ENCODE measurements at places on chromosomes 16 and 17.

DNA sequence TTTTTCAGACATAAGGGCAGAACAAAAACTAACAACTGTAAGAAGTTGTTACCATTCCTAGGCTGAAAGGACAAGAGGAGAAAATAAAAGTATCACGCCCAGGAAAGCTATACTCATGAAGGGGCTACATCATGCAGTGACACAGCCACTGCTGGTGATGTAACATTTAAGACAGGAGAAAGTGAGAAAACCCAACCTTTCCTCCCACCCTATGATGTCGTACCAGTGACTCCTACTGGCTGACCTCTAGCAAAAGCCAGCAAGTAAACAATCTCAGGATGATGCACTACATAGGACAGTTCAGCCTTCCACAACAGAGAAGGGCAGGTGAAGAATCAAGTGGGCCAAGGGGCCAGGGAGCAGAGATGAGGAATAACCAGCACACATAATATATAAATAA, 14.0 kb upstream of the OR1E2 start:
- peak; percentile 1 for DNase-seq

DNA sequence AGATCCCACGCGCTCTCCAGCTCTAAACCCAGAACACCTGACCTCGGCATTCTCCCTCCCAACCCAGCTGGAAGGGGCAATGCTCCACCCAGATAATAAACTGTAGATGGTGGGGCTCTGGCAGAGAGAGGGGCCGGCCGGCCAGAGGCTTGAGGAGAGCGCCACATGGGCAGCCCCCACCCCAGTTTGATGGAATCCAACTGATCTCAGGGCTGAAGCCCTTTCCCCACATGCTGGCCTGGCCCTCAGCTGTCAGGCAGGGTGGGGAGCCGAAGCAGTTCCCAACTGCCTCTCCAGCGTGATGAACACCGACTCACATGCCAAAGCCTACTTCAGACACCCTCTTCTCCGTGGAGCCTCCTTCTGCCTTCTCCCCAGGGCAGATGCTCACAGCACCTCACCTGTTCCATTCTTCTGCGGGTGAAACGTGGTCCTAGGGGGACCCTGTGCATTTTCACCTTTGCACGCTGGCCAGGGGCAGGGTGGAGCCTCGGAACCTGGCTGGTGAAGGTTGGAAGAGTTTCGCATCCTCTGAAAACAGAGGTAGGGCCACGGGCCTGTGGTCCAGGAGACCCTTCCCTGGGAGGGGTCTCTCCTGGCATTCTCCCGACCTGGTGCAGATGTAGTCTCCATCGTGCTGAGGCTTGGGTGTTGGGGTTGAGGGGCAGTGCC, 65.7 kb upstream of the ZNF469 start:
- no peak for DNase-seq

DNA sequence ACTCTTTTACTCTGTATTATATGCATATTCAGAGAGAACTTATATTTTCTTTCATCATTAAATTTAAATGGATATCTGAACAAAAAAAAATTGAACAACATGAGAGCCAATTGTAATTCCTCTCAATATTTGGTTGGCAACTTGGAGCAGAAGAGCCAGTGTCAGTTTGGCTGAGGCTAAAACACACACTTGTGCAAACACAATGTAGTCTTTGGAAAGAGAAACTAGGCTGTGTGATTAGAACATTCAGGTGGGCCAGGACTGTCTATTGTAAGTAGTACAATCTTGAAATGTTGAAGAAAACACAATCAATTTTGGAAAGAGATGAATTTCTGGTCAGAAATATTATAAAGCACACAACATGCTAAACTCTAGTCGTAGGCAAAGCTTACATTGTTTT, 17.0 kb downstream of the DCAF7 start:
- no peak for DNase-seq

DNA sequence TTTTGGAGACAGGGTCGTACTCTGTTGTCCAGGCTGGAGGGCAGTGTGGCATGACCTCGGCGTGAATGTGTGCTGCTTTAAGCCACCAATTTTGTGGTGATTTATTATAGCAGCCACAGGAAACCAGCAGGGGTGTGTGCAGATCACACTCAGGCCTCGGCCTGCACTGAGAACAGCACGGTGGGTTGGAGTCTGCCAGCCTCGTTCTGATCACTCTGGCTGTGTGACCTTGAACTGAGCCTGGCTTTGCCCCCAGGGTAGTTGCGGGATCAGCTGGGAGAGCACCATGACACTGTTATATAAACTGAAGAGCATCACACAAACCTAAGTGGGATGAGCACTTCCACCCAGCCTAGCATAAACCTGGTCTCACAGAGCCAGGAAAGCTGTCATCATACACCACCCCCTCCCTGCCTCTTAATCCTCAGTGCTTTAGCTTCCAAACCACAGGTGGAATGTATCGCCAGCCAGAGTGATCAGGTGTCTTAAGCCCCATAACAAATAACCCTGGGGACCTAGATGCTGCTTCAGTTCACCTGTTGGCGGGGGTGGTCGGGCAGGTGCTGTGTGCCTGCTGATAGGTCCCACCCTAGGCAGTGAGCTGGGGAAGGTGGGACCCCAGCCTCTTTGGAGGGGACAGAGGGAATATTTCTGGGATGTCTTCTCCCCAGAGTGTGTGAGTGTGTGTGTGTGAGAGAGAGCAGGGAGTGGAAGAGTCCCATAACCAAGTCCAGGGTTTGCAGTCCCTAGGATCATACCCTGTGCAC, 28.6 kb upstream of the NDRG4 start:
- DNase-seq: no peak

GRCh38 chr17:44581868-44582267, 24.6 kb downstream of the FZD2 start:
- no peak for DNase-seq

DNA sequence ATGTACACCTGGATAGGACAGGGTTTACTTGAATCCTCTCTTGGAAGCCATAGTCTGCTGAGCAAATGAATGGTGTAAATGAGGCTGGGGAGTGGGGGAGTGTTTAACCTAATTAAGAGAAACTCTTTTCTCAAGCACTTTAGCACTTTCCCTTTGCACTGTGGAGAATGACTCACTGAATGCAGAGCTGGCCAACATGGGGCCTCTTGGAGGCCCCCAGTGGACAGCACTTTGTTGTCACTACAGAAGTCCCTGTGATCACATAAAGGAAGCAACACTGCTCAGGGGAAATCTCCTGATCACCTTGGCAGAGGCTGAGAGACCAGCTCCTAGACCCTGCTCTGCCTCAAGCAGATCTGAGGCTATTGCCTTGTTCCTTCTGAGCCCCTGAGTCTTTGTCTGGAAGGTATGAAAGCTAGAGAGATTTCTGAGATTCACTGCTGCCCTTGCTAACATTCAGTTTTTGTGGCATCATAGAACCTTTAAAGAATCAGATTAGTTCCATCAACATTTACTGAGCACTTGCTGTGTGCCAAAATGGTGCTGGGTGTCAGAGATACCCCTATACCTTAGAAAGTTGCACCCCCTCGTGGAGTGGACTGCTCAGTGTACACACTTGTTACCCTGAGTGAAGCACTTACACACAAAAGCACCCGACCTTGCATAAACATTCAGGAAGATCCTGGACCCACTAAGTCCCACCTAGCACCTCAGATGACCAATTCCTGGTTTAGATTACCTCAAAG, 230.1 kb upstream of the CCL2 start:
- no peak for DNase-seq

- DNase-seq: no peak
Measured at GRCh38 chr17:37062021-37062420, 113.3 kb downstream of the AATF start.

DNA sequence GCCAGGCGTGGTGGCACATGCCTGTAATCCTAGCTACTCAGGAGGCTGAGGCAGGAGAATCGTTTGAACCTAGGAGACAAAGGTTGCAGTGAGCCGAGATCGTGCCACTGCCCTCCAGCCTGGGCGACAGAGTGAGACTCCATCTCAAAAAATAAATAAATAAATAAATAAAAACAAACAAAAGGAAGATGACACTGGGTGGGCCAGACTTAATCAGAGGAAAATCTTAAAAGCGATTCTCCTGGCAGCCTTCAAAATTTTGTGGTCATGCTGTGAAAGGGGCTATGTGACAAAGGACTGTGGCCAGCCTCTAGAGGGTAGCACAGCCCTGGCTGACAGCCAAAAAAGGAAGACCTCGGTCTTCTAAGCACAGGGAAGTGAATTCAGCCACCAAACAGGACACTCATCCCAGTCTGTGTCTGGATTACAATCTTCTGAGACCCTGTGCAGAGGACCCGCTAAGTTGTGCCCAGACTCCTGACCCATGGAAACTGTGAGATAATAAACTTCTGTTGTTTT, 391.1 kb downstream of the CNTNAP4 start:
- DNase-seq: no peak

- DNase-seq: no peak
Measured at GRCh38 chr17:28977659-28978355, 26.5 kb upstream of the PHF12 start.

GRCh38 chr16:12729448-12729847, 74.2 kb downstream of the CPPED1 start:
- DNase-seq: peak; percentile 74

GRCh38 chr17:35052241-35052610, 11.3 kb downstream of the RFFL start:
- DNase-seq: peak; percentile 80

- DNase-seq: peak; percentile 16
Measured at GRCh38 chr17:80426671-80427326, 11.8 kb downstream of the ENDOV start.

DNA sequence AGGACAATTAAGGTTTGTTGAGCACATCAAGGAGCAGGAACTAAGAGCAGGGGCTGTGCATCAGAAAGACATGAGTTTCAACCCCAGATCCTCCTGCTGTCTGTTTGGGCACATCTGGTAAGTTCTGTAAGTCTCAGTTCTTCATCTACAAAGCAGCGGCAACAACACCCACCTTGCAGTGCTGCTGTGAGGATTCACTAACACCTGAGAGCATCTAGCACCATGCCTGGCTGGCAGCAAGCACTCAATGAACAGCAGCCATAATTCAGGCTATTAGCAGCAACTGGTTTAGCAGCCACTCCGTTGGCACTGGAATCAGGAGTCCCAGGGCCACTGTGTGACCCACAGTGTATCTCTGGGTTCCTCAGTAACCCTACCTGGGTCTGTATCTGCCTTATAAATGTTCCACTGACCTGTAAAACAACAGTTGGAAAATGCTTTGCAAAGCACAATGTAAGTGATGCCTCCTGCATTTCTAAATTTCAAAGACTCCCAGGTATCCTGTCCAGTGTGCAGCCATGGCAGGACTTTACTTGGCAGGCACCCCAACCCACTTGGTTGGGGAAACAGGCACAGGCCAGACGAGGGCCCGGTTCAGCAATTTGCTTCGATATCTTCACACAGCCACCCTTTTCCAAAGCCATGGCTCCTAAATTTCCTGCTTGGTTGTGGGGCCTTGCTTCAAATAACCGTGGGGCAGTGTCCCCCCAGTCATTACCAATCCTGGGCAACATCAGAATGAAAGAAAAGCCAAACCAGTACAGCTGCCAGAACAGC, 4.2 kb downstream of the ST3GAL2 start:
- DNase-seq: no peak

DNA sequence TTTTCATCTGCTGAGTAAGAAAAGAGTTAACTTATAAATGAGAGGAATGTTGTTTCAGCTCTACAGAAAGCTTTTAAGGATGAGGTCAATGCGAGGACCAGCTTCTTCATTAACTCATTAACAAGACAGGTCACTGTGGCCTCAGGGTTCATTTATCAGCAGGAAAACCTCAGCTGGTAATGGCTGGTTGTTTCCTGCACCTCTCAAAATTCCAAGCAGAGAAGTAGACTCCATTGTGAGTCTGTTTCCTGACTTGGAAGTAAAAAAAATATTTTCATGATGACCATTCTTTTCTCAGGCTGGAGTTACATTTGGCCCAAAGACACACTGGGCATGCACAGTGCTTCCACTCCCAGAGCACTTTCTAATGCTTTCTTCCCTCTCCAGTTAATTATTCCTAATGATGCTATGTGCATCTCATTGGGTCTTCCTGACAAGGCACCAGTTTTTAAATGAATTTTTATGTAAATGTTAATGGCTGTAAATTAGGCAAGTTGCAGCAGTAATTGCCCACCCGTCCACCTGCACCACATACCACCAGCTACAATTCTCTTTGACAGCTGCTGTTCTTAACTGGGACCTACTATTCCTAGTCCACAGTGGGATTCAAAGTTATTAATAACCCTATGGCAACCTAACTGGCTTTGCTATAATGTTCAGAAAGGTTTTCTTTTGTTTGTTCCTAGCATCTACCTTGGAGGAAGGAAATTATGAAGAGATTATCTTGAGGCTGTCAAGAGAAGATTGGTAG, 89.5 kb upstream of the BCAR1 start:
- DNase-seq: peak; percentile 99

DNA sequence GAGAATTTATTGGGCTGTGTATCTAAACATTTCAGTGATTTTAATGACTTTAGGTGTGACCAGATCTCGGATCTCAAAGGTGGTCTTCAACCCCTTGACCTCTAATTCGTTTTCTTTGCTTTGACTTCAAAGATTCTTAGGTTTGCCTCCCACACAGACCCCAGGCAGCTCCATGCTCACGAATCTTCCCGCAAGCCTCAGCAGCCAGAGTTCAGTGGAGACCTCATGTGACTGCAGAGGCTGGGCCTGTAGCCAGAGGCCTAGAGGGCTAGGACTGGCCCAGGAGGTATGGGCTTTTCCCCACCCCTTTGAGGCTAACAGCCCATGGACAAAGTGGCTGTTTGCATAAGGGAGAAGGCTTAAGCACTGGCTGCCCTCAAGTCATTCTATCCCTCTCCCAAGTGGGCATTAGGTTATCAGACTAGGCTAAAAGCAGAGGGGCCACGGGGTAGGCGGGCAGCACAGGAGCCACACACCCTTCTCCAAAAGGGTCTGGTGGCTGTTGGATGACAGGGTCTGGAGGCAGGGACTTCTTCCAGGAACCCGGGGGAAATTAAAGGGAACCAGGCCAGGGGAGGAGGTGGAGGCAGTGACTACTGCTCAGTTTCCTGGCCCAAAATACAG, 3.0 kb downstream of the HIRIP3 start:
- peak; percentile 41 for DNase-seq

DNA sequence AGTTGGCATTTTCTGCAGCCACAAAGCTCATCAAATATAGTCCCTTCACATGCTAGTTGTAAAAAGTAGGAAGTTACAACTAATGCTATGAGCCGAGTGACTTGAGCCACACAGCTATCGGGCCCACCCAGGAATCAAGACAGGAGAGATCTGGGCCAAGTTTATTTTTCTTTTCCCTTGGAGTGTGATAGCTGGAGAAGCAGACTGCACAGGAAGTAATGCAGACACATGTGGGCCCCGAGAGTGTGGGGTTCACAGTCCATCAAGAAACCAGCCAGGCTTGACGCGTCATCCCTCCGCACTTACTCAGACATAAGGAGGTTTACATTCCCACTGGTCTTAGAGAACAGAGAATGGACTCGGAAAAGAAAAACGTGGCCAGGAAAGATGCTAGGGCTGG, 403.1 kb upstream of the CDH11 start:
- peak; percentile 63 for DNase-seq

Data from renal cortical epithelial cell (primary cell).